ENCODE measurements at places on chromosomes 2 and 18. TPM values are rescaled to one million over a fixed set of nuclear protein-coding genes. Genes with fewer than 3 reads are reported as not detected.

GRCh38 chr2:211367711-211368110 lies 811.3 kb downstream of the CPS1 start:
- no peak for DNase-seq
- no peaks in the 10 kb centered on the region for H3K4me1 ChIP-seq
- H3K4me3 ChIP-seq: no peak overlapping the region
- no peak overlapping the region for H3K27ac ChIP-seq
- no peaks in the 10 kb centered on the region for H3K27me3 ChIP-seq

DSEL gene
- 0.03 TPM for total RNA-seq

GRCh38 chr2:49973917-49974368 lies 819.6 kb upstream of the FSHR start:
- H3K27me3 ChIP-seq: no peaks in the 10 kb centered on the region
- H3K36me3 ChIP-seq: no peaks in the 10 kb centered on the region

UGT1A8 gene
- total RNA-seq: not detected

DNA sequence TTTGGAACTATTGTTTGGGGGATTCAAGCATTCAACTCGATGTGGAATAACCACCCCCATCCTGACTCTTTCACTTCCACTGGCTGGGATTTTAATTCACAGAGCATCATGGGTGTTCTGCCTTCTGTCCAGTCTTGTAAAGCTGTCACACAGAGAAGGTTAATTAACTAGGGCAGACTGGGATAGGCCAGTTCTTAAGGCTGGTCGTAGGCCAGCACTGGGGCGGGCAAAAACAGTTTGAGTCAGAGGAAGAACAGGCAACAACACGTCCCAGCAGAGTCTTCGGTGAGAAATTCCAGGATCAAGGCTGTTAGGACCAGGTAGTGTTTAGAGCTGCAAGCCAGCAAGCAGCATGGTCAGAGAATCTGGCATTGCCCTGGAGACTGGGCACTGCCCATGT lies 4.0 kb upstream of the RNF152 start:
- DNase-seq: no peak
- peaks cover 13% of the 10 kb centered on the region for H3K4me1 ChIP-seq
- no peak overlapping the region for H3K4me3 ChIP-seq
- peaks cover 52% of the 10 kb centered on the region for H3K27me3 ChIP-seq
- H3K27ac ChIP-seq: peak overlapping the region; percentile 18
- H3K36me3 ChIP-seq: no peaks in the 10 kb centered on the region

ALS2 gene
- total RNA-seq: 12.7 TPM

GRCh38 chr2:206979922-206980321 lies 40.6 kb downstream of the CPO start:
- peaks cover 10% of the 10 kb centered on the region for H3K4me1 ChIP-seq
- DNase-seq: no peak
- H3K27ac ChIP-seq: no peak overlapping the region
- H3K27me3 ChIP-seq: no peaks in the 10 kb centered on the region
- no peaks in the 10 kb centered on the region for H3K36me3 ChIP-seq

GRCh38 chr2:211354481-211354880 lies 798.1 kb downstream of the CPS1 start:
- no peak for DNase-seq
- H3K4me3 ChIP-seq: no peak overlapping the region
- H3K36me3 ChIP-seq: no peaks in the 10 kb centered on the region
- H3K27ac ChIP-seq: no peak overlapping the region

TEX44 gene
- total RNA-seq: not detected

- no peak overlapping the region for H3K4me3 ChIP-seq
- no peaks in the 10 kb centered on the region for H3K4me1 ChIP-seq
- H3K27ac ChIP-seq: no peak overlapping the region
- no peak for DNase-seq
- no peaks in the 10 kb centered on the region for H3K27me3 ChIP-seq
These were observed 678.1 kb upstream of the SLC8A1 start for GRCh38 chr2:41129988-41130387.

- no peak for DNase-seq
- H3K4me1 ChIP-seq: peaks cover 21% of the 10 kb centered on the region
- peaks cover 2% of the 10 kb centered on the region for H3K36me3 ChIP-seq
- H3K27me3 ChIP-seq: peaks cover 33% of the 10 kb centered on the region
- H3K27ac ChIP-seq: no peak overlapping the region
These were observed 31.9 kb upstream of the EML6 start for GRCh38 chr2:54691445-54692135.

- no peak overlapping the region for H3K4me3 ChIP-seq
- H3K27ac ChIP-seq: no peak overlapping the region
- H3K4me1 ChIP-seq: peaks cover 6% of the 10 kb centered on the region
- DNase-seq: no peak
- H3K36me3 ChIP-seq: no peaks in the 10 kb centered on the region
- peaks cover 2% of the 10 kb centered on the region for H3K27me3 ChIP-seq
These were observed 50.4 kb upstream of the PPM1B start for GRCh38 chr2:44118257-44118656.

DNA sequence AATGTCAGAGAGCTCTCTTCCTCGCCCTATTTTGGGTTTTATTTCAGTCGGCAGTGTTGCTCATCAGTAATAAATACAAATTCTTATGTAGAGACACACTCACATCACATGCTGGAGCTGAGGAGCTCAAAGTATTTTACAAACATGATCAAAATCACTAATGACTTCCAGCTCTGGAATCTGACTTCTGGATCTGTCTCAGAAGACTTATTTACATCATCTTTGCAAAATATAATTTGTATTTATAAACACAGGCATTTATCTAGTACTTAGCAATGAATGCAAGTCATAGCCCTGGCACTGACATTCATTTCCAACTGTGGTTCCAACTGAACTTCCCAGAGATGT lies 327.1 kb downstream of the NCKAP5 start:
- no peak for DNase-seq
- no peak overlapping the region for H3K4me3 ChIP-seq
- H3K27me3 ChIP-seq: no peaks in the 10 kb centered on the region
- H3K4me1 ChIP-seq: no peaks in the 10 kb centered on the region

GRCh38 chr2:9738535-9739496 lies 104.5 kb upstream of the TAF1B start:
- peaks cover 3% of the 10 kb centered on the region for H3K36me3 ChIP-seq
- peaks cover 4% of the 10 kb centered on the region for H3K27me3 ChIP-seq
- peak overlapping the region; percentile 69 for H3K4me3 ChIP-seq
- peaks cover 38% of the 10 kb centered on the region for H3K4me1 ChIP-seq

LRRC30 gene
- total RNA-seq: not detected

DNA sequence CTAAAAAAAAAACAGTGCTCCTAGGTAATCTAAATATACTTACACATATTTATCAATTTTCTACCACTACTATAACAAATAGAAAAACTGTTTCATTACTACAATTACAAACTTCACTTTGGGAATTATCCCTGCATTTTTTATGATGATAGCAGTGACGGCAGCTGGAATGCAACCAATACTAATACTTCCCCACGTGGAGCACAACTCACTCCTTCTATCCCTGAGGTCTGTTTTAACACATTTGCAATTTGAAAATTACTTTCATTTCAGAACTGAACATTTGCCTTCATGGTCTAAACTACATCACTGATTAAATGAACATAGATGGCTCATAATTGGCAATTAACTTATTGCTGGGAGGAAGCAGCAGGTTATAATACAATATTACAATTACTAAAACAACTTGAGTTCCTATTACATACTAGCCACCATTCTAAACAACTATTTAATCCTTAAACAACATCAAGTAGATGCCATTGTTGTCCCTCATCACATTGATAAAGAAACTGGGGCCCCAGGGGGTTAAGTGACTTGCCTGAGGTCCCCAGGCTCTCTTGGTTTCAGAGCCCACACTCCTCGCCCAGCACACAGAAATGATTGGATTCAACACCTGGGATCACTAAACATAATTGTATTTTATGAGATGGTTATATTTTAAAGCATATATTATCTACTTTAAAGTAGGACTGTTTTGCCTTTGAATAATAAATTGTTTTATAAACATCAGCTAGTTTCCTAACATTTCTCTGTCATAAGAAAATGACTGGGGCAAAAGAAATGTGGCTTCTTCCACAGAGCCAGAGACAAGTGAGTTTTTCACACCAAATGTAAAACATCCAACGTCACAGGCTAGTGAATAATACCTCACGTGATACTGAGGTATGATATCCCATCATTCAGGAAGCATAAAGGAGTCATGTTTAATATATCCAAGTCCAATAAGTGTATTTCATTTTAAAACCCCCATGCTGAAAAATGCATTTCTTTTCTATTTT lies 6.2 kb downstream of the COLEC12 start:
- H3K36me3 ChIP-seq: no peaks in the 10 kb centered on the region
- H3K4me1 ChIP-seq: no peaks in the 10 kb centered on the region
- H3K27me3 ChIP-seq: peaks cover 14% of the 10 kb centered on the region
- H3K4me3 ChIP-seq: no peak overlapping the region

GRCh38 chr2:235614900-235615712 lies 121.3 kb downstream of the AGAP1 start:
- no peak overlapping the region for H3K4me3 ChIP-seq
- peaks cover 2% of the 10 kb centered on the region for H3K27me3 ChIP-seq
- H3K4me1 ChIP-seq: no peaks in the 10 kb centered on the region
- H3K36me3 ChIP-seq: no peaks in the 10 kb centered on the region

DNA sequence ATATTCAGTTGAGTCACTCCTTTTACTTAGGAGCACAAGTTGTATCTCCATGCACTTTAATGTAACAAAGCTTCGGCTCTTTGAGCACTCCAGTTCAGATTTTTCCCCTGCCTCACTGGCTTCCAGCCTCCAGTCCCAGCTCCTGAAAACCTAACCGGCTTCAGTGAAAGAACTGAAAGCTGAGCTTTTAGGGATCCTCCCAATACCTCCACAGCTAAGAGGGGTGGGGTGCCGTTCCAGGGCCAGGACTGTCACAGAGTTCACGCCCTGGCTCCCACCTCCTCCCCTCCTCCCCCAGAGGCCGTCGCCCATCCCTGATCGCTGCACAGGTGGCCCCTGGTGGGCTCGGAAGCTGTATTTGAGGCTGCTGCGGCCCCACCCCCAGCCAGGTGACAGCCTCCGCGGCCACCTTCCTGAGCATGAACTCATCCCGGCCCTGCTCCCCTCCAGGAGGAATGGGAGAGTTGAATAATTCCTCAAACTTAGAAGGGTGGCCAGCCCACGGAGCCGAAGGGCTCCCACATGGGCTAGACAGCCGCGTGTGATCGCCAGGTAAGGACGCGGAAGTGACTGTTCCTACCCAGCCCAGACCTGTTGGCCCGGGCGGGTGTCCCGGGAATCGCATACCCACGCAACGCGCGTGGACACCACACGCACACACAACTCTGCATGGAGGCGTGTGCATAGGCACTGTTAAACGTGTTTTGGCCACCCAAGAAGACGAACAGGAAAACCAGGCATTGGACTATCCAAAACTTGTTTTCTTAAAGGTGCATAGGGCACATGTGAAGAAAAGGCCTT lies 1.8 kb downstream of the MYO5B start:
- H3K27me3 ChIP-seq: peaks cover 62% of the 10 kb centered on the region
- H3K4me1 ChIP-seq: peaks cover 18% of the 10 kb centered on the region
- H3K36me3 ChIP-seq: no peaks in the 10 kb centered on the region
- no peak overlapping the region for H3K27ac ChIP-seq
- no peak overlapping the region for H3K4me3 ChIP-seq

GRCh38 chr2:27282892-27283291 lies 663 bp downstream of the TRIM54 start:
- no peak overlapping the region for H3K27ac ChIP-seq
- no peak for DNase-seq
- H3K27me3 ChIP-seq: peaks cover 40% of the 10 kb centered on the region
- H3K4me3 ChIP-seq: no peak overlapping the region
- H3K36me3 ChIP-seq: no peaks in the 10 kb centered on the region

DNA sequence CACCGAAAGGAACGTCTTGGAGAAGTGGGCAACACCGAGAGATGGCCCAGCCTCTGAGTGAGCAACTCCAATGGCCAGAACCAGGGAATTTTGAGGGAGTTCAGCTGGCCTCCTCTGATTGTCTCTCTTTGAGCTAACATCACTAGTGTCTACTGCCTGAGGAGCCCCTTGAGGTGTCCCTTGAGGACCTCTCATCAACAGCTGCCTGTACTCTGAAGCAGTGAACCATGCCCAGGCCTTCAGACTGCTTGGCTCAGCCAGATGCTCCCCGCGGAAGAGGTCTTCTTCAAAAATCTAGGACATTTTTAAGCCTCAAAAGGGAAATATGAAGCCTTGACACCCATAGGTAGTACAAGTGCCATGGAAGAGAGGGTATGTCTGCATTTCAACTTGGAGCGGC lies 430.4 kb downstream of the TXNL1 start:
- H3K27me3 ChIP-seq: no peaks in the 10 kb centered on the region
- H3K36me3 ChIP-seq: no peaks in the 10 kb centered on the region
- no peak overlapping the region for H3K4me3 ChIP-seq

- no peak for DNase-seq
- H3K4me3 ChIP-seq: no peak overlapping the region
These were observed 153.6 kb downstream of the FAM210A start for GRCh38 chr18:13572721-13573120.

Measured in activated T-helper 1 cell treated with anti-CD3 and anti-CD28 coated beads, Interleukin-12 subunit alpha, Interleukin-12 subunit beta, Interleukin-2, Interleukin-4 antibody, amounts not matched to agents 30 ng/mL and 10 ng/mL and 1 ng/mL, durations not matched to agents 14 hours and 24 hours and 36 hours (primary cell).